ENCODE measurements at places on chromosomes 1 and 21.

- no peak for DNase-seq
These were observed 30.4 kb downstream of the JUN start for GRCh38 chr1:58753431-58753866.

GRCh38 chr1:31585736-31586365 lies 9.5 kb downstream of the TINAGL1 start:
- DNase-seq = no peak

DNA sequence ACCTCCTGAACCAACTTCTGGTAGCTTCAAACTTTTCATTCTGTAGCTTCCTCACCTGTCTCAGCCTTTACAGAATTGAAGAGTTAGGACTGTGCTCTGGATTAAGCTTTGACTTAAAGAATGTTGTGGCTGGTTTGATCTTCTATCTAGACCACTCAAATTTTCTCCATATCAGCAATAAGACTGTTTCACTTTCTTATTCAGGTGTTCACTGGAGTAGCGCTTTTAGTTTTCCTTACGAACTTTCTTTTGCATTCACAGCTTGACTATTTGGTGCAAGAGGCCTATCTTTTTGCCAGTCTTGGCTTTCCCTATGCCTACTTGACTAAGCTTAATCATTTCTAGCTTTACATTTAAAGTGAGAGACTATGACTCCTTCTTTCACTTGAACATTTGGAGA lies 31.5 kb downstream of the FGGY start:
- DNase-seq = no peak

DNA sequence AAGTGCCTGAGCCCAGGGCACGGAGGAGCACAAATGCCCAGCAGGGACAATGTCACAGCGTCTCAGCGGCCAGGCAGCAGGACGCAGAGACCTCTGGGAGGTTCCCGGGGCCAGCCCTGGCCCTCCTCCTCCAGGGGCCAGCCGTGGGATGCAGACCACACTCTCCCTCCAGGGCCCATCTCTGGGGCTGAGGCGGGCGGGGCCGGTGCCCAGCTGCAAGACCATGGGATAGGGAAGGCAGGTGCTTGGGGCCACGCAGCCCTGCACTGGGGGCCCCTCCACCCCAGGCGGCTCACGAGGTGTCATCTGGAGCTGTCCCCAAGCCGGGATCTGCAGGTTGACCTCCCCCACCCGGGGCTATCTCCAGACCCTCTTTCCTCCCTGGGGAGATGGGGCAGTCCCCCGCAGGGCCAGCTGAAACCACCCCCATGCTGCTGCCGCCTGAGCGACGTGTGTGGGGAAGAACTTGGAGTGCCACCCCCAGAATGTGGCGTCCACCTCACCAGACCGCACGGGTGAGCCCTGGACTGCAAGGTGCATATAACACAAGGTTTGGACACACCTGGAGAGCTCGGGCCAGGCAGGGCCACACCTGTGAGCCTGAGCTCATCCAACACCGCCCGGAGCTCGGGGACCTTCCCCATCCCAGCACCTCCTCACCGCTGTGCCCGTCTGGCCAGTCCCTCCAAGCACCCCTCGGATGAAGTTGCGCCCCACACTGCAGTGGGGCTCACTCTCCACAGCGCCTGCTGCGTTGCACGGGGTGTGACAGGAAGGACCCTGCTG lies 4.1 kb upstream of the TTLL10 start:
- DNase-seq = no peak

DNA sequence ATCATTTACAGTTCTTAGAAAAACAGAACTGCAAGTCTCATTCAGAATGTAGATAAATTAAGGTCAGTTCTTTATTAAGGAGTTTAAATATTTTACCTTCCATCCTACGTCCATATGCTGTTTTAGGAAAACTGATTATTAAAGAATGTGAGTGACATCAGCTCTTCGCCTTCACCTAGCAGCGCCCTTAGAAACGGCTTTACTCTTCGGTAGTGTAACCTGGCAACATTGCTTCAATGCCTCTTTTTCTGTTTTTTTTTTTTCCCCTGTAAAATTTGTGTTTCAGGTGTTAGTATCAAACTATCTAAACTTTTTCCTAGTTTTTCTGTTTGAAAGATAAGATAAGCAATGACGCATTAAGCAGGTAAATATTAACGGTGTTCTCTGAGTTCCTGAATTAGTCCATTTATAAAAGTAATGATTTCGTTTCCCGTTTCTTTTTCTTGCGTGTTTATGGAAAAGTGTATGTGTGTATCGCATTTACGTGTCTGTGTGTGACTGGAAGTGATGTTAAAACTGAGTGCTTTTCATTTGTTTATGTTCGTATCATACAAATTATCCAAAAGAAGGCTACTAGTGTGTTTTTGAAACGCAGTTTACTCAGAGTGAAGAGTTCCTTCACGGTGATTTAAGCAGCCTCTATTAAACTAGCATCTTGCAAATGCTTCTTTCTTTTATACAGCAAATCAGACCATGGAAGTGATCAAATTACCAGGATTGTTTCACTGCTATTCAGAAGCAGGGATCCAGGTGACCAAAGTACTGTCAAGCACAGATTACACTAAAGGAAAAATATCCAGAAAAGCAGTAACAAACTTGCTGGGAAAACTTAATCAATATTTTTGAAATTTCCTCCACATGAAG lies 139.0 kb downstream of the SDCCAG8 start:
- no peak for DNase-seq

DNA sequence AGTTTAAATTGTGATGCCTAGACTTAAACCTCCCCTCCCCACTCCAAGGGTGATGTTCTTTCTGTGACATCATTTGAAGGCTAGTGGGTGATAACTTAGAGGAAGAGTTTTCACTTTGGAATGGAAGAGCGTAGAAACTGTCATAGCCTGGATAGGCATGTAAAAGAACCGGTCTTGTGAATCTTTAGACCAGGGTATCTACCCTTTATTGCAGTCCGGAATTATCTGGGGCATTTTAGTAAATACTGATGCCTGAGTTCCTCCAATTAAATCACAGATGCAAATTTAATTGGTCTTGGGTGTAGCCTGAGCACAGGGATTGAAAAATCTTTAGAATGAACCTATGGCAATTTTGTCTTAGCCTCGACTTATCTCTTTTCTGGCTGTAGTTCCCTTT lies 24.7 kb downstream of the MAN1C1 start:
- no peak for DNase-seq

DNA sequence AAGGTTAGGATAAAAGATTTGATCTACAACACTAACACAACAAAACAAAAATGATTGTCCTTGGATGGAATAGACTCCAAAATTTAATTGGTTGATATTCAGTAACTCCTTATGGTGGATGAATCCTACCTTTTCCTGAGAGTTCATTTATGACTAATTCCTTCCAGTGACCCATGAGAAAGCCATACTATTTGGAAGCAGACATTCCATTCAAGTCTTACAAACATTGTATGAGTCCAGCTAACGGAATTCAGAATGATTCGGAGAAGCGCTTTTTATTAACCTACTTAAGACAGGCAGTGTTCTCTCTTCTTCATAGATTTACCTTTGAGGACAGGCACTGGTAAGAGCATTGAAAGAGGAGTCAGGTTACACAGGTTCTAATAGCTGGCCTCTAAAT lies 155.6 kb upstream of the ZNF648 start:
- DNase-seq = peak; percentile 82

DNA sequence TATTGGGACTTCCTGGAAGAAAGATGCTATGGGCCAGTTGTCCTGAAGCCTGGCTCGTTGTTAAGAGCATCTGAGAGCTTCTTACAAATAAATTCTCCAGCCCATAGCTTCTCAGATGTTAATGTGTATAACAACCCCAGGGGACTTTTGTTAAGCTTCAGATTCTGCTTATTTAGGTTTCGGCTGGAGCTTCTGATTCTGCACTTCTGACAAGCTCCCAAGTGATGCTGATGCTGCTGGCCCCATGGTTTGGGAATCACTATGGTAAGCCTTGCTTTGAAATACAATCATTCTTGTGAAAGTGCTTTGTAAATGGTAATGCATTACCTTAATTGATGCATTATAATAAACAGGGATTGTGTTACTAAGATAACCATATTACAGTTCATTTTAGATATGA lies 281.8 kb upstream of the PLD5 start:
- DNase-seq = no peak

GRCh38 chr1:76868916-76869315 lies 1.6 kb downstream of the ST6GALNAC5 start:
- peak; percentile 20 for DNase-seq

All from kidney tubule cell (primary cell).